ENCODE measurements at places on chromosomes 4 and X.

- no peak for DNase-seq
Observed at GRCh38 chr4:84401701-84402306, 97.3 kb downstream of the NKX6-1 start.

- no peak for DNase-seq
Observed at GRCh38 chr4:20176881-20177280, 74.8 kb upstream of the SLIT2 start.

- DNase-seq, result no peak
Observed at GRCh38 chr4:57039345-57039744, 60.6 kb downstream of the POLR2B start.

DNA sequence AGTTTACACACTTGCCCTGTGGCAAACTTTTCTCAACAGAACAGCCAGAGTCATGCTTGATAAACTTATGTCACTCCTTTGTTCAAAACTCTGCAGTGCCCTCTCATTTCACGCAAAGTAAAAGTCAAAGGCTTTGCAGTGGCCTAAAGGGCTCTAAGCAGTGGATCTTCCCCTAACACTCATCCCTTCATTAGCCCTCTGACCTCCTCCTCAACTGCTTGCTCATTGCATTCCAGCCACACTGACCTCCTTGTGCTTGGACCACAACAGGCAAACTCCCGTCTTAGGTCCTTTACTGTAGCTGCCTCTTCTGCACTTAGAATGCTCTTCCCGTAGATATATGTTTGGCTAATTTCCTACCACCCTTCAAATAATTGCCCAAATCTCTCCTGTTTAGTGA lies 5.6 kb downstream of the PRDM5 start:
- DNase-seq, result no peak

- DNase-seq, result no peak
Observed at GRCh38 chr4:6024313-6024960, 6.2 kb upstream of the C4orf50 start.

All from activated T-helper 1 cell treated with Interleukin-2 at 50 U/mL for 16 hours (primary cell).